Frontal cortex (tissue), 4 donors: ENCODE measurements at places on chromosomes 3 and 15.

DNA sequence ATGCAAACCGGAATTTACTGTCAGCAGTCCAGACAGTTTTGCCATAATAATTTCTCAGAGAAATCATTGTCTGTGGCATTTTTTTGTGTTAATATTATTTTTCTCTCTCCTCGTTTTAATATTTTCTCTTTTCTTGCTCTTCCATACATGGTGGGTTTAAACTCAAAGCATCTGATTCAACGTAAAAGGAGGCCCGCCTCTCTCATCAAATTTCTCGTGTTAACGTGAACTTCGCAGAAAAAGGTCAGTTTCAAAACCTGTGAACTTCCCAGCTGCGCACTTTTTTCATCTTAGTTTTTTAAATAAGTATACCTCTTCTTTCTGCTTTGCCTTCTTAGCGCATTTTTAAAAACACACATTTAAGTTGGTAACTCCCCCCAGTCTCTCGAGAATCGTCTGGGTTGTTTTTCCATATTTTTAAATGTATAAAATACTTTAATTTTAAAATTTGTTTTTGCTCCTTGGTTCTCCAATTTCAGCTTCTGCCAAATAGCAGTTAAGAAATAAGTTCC is 9.1 kb downstream of the SHOX2 start:
- DNase-seq, result peak; percentile 17

GRCh38 chr3:58414538-58415197 is 19.0 kb downstream of the PDHB start:
- no peak for DNase-seq

- no peak for DNase-seq
Observed at GRCh38 chr3:130379274-130379673, 33.8 kb downstream of the COL6A5 start.

GRCh38 chr3:152574461-152575079 is 260.4 kb upstream of the P2RY1 start:
- no peak for DNase-seq

DNA sequence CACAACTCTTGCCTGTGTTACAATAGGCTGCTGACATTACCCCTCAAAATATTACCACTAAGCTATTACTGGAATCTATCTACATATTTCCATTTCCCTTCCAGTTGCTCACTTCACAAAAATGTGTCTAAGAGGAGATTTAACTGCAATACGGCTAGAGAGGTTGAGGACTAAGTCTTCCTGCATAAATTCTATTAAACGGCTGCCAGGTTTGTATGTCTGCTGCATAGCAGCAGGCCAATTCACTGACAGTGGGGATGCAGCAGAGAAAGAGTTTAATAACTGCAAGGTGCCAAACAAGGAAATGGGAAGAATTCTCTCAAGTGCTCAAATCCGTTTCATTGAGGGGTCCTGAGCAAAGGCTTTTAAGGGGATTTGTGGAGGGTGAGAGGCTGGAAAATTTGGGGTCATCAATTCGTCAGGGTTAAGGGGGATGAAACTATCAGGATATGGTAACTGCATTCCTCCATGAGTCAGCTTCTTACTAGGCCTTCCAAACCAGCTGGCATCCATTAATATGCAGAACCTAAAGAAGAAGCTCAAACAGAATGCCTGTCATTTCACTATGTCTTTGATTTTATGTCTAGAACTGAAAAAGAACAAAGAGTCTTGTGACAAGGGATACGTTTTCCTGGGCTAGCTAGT is 675.6 kb downstream of the TBL1XR1 start:
- DNase-seq, result no peak
